Astrocyte of the cerebellum (primary cell): ENCODE measurements at places on chromosomes 11 and 22.

DNA sequence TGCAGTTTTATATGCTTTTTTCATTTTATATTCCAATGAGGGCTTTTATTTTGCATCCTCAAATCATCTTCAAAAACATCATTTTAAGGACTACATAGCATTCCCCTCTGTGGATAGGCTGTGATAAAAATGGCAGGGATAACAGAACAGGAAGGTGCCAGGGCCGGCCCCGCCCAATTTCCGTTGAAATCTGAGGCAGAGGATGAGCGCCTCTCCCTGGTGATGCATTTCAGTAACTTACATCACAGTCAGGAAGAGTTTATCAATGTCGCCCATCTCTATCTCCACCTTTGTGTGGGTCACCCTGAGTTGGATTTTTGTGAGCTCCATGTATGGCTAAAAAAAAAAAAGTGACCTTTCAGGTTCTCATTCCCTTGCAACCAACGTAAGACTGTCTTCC lies 201.6 kb downstream of the DSCAML1 start:
- DNase-seq, result no peak

DNA sequence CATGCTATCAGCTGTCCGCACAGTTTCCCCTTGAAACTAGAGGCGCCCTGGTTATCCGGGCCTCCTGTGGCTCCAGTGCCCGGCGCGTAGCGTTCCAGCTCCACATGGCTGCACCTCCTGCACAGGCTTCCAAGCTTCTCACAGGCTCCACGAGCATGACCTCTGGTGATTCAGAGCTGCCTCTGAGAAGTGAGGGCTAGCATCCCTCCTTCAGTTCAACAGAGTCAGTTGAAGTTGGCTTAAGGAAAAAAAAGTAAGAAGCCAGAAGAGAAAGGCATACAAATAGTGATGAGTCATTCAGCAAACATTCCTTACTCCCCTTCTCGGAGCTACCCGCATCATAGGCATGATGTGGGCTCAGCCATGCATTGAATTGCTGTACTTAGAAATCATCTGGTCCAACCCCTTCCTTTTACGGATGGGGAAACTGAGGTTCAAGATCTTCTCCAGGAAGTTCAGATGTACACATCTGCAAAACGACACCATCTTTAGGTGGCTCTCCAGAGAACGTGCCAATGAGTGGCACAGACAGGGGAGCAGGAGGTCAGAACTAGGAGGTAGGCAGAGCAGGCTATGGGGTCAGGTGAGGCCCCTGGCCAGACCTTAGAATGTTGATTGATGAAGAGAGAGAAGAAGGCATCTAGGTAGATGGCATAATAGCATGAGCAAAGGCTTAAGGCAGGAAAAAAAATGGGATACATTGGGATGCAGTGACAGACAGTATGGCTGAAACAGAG lies 216.3 kb upstream of the TBCEL start:
- peak; percentile 88 for DNase-seq

GRCh38 chr11:68039526-68040086 lies 781 bp downstream of the TCIRG1 start:
- DNase-seq, result no peak

GRCh38 chr22:24376586-24376985 lies 50.8 kb upstream of the ADORA2A start:
- DNase-seq, result no peak

GRCh38 chr11:43937434-43938411 lies 4.7 kb upstream of the C11orf96 start:
- no peak for DNase-seq

GRCh38 chr11:116960930-116961329 lies 123.5 kb upstream of the APOA1 start:
- peak; percentile 50 for DNase-seq

DNA sequence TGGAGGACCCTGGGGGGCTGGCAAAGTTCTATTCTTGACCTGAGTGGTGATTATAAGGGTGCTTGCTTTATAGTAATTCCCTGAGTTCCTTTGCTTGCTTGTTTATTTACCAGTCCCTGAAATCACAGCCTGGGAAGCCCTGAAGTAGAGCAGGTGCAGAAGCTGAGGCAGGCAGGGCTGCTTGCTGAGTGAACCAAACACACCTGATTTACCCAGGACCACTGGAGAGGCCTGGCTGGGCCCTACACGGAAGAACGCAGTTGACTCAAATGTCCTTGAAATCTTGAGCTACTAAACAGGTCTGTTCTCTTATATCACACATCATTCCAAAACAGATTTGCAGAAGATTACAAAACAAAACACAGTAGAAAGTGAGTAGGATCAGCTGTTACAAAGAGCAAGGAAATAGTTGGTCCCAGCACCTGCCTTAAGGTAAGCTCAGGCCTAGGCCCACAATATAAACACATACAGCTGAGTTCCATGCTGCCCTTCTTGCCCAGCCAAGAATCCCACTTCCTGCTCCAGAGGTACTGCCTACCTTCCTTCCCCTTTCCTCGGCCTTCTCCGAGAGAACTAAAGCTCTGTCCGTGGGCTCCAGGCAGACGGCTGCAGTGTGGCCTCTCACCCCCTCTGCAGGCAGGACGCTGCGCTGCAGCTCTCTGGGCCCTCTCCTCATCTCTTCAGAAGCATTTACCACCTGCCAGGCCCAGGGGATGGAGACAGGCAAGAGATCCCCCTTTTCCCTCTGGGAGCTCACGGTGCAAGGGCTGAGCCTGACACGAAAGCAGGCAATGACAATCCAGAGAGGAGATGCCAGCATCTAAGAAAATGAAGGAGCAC lies 46.1 kb upstream of the SCUBE2 start:
- DNase-seq, result peak; percentile 56
